ENCODE measurements at places on chromosomes 6 and 20.

- no peak for DNase-seq
These were observed 222.9 kb downstream of the SLC24A3 start for GRCh38 chr20:19435316-19435715.

DNA sequence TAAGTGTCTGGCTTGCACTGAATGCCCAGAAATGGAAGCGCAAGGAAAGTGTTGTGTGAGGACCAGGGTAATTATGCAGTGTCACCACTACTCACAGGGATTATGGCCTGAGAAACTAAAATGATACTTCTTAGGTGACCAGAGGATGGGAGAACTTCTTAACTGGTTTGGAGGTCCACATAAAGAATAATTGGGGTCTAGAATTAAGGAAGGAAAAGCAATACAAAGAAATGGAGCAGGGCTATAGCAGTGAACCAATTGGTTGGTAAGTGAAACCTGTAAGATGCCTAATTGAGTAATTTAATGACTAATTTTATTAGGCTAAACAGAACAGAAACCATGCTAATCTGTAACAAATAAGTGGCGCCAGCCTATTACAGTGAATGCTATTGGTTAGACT is 5.3 kb downstream of the TSPYL4 start:
- no peak for DNase-seq

DNA sequence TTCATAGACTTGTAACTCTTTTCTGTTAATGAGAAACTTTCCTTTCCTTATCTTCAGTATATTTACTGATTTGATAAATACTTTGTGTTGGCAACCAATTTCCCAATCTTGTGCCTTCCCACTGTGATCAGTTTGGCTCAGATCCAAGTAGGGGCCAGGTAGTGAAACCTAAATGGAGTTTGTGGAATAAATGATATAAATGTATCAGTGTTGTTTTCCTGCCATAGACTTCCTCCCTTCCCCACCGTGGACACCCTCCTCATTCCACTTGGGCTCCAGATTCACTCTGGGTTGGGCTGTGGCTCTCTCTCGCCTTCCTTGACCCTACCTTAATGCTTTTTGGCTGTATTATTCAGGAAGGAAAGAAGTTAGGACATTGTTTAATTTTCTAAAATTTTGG is 1.3 kb downstream of the ZKSCAN3 start:
- DNase-seq, result no peak

DNA sequence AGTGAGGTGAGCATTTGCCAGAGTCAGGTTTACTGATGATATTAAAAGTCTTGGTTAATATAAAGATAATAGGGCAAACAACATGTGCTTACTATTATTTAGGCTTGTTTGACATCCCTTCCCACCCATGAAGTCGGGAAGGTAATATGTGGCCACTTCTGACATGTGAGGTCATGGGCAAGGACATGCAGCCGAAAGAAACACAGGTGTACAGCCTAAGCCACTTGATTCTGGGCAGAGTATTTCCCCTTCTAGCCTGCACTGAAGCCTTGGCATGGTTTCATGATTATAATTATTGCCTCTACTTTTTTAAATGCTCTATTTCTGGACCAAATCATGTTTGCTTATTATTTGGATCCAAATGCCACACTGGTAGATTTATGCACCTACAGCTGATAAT is 52.3 kb downstream of the TSPYL4 start:
- DNase-seq, result no peak

DNA sequence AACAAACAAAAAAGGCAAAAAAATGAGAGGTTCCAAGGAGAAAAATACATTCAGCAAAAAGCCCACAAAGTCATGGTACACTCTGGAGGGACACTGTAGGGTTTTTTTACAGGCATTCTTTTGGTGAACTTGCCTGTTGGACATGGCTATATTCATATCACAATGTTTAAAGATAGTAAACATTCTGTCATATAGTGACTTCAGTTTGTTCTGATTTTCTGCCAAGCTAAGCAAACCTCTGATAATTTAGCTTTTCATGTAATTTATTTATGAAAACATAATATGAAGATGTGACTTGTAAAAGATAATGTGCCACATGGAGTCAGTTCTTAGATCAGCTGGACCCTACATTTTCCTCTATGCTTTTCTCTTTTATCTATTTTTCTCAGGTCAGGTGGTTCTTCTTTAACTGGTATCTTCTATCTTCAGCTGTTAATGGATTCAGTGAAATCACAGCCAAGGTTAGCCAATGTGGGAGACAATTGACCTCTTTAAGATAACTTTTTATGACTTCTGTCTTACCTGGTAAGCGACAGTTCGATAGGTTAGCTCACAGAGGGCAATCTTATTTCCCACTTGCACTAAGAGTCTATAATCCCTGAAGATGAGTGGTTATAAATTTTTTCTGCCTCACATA is 87.9 kb downstream of the ADGRB3 start:
- no peak for DNase-seq

GRCh38 chr20:49575551-49576060 is 7.7 kb upstream of the PTGIS start:
- no peak for DNase-seq

GRCh38 chr6:65943051-65943450 is 236.0 kb upstream of the EYS start:
- no peak for DNase-seq

DNA sequence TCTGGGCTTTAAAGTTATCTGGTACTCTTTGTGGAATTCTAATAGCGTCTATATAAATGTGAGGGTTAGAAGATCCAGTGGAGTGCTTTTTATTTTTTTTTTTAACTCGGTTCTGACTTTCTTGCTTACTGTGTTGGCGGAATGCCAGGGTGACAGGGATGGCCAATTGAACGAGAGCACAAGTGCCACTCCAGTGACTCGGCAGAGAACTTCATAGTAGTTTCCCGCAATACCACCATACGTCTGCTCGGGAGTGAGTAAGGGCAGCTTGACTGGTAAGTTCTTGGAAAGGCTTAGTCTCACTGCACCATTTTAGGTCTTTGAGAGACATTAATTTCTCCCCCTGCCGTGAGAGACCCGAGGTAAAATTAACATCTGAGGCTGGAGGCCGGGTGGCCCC is 49.4 kb upstream of the TULP1 start:
- no peak for DNase-seq

DNA sequence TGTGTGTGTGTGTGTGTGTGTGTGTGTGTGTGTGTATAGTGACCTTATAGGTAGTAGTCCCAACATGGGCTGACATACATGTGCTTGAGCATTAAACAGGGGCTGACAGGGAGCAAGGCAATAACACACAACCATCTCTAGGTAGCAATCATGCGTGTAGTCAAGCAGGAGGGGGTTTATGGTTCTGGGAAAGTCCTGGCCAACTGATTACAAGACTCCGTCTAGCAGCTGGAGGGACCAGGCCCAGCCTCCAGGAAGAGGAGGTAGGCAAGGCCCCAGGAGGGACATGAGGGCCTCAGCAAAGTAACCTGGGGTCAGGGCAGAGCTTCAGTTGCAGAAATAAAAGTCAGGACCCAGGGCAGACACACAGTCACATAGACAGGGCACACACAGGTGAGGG is 60.6 kb upstream of the E2F3 start:
- DNase-seq, result no peak

DNA sequence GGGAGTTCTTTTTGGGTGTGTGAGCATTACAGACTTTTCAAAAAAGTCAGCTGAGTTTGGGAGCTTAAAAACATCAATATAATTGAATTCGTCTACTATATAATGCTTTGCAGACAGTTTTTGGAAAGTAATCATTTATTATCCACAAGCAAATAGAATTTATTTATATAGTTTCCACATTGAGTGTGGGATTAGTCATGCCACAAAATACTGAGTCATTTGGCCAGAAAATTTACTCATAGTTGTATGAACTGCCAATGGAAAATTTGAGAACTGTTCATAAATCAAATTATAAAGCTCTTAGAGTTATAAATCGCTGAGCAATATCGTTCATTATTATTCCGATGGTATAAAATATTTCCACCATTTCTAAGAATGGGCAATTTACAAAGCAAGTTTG is 5.0 kb downstream of the BEND6 start:
- no peak for DNase-seq

GRCh38 chr6:36268478-36269275 is 1.2 kb upstream of the PNPLA1 start:
- no peak for DNase-seq

GRCh38 chr20:18056174-18057100 is 1.3 kb downstream of the OVOL2 start:
- DNase-seq, result no peak

DNA sequence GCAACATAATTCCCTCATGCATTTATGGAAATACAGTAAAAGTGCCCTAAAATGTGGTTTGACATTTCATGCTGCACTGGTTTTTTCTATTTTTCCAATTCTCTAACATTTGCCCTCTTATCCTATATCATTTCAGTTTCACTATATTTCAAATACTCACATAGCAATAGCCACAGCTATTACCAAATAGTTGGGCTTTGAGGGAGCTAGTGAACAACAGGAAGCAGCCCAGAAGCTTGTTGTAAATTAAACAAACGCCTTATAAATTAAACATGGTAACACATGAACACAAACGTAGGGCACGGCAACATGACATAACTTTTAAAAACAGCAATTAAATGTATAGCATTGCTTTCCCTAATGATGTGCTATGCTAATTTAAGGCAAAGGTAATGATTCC is 469.0 kb downstream of the CDC5L start:
- DNase-seq, result no peak

DNA sequence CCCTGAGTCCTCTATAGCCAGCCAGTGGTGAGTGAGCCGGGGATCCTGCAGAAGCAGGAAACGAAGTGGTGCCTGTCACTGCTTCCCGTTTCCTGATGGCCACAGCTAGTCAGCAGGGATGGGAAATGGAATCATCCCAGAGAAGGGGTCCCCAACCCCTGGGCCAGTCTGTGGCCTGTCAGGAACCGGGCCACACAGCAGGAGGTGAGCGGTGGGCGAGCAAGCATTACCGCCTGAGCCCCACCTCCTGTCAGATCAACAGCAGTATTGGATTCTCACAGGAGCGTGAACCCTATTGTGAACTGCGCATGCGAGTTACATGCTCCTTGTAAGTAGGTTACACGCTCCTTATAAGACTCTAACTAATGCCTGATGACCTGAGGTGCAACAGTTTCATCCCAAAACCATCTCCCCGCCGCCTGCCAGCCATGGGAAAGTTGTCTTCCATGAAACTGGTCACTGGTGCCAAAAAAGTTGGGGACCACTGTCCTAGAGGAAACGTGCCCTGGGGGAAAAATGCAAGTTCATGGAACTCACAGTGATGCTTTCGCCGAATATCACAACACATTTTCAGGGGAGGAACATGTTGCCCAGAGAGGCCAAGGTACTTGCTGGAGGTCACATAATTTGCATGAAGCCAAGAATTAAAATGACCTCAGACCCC is 113.8 kb downstream of the JPH2 start:
- no peak for DNase-seq

- no peak for DNase-seq
These were observed 6.5 kb downstream of the CEP162 start for GRCh38 chr6:84220809-84221409.

GRCh38 chr20:46000262-46000996 is 8.3 kb upstream of the MMP9 start:
- DNase-seq, result no peak

- no peak for DNase-seq
These were observed 110.5 kb upstream of the AHI1 start for GRCh38 chr6:135608031-135608430.

DNA sequence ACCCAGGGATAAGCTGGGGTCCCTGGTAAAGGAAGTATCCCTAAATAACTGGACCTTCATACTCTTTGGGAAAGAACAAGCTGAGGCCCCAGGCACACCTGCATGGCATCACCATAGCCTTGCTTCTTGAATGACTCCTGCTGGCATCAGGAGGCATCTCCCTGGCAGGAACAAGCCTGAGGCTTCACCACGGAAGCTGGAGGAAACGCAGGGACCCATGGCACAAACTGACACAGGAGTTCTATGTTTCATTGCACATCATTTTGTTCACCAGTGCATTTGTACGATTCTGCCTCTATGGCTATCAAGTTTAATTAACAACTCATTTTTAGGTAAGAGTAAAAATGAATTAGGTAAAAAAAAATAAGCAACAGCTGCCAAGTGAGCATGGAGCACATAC is 619 bp upstream of the PDE7B start:
- no peak for DNase-seq

DNA sequence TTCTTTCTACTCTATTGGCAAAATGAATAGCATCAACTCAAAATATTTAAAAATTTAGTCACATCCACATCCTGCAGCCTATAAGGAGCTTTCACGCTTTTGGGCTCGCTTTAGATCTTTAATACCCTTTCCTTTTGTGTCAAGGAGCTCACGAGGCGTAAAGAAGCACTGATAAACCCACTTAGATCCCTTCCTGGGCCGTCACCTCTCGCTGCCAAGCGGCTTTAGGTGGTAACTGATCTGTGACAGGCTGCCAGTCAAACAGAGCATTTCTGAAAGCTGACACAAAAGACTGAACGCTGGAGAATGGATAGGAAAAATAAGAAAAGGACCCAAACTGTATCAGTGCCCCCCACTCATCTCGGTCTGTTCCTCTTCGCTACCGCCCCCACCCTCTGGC is 385.7 kb upstream of the MMS22L start:
- no peak for DNase-seq

GRCh38 chr20:63005365-63005861 is 1.4 kb downstream of the BHLHE23 start:
- DNase-seq, result no peak

DNA sequence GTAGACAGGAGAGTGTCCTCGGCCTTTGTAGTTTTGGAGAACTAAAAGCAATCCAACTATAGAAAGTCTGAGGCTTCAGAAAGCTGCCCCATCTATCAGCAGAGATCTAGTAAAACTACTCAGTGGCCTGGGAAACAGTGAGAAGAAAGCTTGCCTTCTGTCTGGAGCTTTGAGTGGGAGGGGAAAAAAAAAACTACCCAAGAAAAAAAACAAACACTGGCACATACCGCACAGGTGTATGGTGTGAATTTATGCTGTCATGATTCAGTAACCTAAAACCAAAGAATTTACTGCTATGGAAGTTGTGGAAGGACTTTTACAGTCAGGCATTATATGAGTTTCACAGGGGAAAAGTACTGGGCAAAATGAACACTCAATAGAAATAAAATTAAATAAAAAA is 280.5 kb downstream of the ADGRB3 start:
- no peak for DNase-seq

DNA sequence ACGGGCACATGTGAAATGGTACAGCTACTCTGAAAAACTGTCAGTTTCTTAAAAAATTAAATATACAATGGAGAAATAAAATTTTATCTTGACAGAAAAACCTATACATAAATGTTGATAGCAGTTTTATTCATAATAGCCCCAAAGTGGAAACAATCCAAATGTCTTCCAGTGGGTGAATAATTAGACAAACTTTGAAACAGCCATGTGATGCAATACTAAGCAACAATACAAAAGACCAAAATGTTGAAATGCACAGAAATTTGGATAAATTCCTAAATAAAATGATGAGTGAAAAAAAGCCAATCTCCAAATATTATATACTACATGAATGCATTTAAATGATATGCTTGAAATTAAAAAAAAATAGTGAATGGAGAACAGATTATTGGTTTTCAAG is 523.1 kb downstream of the HTR1B start:
- DNase-seq, result no peak

- no peak for DNase-seq
These were observed 69.5 kb downstream of the CYP39A1 start for GRCh38 chr6:46583081-46583480.
